ENCODE measurements at places on chromosomes 5 and 9.

GRCh38 chr5:115503420-115503819 is 41.2 kb downstream of the FEM1C start:
- DNase-seq = no peak

DNA sequence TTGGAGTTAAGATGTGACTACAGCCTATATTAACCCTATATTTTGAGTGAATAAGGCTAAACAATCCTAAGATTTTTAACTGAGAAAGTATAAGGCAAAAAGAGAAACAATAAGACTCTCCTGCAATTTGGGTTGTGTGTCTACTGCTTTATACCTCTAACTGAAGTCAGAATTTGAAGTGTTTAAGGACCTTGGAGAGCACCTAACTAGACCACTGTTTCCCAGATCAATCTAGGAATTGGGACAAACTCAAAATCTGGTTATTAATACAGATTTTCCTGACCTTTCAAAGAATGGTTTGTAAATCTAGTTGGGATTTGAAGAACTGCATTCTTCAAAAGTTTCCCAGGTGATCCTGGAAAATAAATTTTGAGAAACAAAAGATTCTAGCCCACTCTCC is 42.1 kb downstream of the GABRA1 start:
- DNase-seq = no peak

DNA sequence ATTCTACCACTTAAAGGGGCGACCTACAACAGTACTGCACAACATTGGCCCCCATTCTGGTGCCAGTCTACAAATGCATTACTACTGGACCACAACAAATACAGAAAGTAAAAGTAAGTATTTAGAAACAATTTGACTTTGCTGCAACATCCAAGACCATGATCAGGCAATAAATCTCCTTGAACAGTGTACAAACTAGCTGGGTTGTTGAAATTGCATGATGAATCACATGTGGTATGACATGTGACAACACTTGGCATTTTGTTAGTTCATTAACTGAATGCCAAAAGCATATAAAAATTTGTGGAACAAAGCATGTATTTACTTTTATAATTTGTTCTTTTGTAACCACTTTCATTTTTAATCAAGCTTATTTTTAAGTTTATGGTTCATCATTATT is 270.5 kb downstream of the NFIB start:
- DNase-seq = no peak

DNA sequence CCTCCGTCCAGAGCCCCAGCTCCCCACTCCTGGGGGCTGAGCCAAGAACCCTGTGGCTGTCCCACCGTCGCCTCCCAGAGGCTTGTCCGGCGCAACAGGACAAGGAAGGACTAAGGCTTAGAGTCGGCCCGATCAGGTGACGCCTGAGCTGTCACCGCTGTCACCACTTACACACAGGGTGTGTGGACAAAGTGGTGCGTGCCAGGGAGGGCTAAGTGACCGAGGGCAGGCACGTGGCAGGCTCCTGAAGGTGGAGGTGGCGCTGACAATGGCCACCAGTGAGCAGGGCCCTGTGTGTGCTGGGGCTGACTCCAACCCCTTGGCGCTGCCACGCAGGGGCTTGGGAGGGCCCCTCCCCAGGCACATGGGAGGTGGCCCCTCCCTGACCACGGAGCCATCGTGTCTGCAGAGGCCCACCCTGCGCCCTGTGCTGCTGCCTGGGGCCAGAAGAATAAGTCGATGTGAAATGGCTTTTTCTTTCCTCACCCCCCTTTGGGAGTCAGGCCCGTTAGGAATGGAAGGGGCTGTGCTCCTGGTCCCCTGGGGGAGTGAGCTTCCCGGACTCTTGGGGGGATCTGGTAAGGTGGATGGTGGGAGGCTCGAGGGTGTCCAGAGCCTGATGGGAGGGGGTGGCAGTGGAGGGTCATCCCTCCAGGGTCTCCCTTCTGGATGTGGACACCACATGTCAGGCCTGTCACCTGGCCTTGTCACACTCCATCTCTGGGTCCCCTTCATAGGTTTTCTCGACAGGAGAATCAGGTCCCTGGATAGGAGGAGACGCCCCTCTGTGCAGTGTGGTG is 2.6 kb upstream of the GPSM1 start:
- DNase-seq = no peak

GRCh38 chr9:106877345-106877744 is 14.4 kb downstream of the ZNF462 start:
- DNase-seq = no peak

DNA sequence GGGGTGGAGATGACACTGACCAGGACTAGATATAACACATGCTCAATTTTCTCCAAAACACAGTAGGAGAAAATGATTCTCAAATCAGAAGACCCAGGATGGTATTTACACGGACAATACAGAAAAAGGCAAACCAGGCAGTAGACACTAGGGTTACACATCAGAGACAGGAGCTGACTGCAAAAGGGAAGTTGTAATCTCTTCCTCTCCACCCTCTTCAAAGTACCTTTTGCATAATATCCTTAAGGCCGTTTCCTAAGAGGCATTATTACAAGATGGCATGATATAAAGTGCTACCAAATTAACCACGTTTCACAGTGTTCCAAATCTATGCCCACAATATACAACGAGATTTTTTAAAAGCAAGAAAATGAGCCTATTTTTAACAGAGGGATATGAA is 39.2 kb downstream of the YIPF5 start:
- no peak for DNase-seq

DNA sequence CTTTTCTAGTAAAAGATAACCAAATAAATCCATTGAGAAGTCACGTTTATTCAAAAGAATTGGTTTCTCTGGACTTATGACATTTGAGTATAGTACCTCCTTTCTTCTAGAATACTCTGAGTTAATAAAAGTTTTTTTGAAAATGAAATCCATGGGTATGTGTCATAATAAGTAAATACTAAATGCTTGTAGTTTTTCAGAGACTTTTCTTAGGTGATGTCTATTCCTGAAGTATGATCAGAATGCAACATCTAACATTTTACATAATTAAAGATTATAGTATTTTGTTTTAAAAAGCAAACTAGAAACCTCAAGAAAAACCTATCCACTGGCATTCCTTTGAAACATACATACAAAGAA is 63.2 kb downstream of the NFIB start:
- DNase-seq = peak; percentile 38

DNA sequence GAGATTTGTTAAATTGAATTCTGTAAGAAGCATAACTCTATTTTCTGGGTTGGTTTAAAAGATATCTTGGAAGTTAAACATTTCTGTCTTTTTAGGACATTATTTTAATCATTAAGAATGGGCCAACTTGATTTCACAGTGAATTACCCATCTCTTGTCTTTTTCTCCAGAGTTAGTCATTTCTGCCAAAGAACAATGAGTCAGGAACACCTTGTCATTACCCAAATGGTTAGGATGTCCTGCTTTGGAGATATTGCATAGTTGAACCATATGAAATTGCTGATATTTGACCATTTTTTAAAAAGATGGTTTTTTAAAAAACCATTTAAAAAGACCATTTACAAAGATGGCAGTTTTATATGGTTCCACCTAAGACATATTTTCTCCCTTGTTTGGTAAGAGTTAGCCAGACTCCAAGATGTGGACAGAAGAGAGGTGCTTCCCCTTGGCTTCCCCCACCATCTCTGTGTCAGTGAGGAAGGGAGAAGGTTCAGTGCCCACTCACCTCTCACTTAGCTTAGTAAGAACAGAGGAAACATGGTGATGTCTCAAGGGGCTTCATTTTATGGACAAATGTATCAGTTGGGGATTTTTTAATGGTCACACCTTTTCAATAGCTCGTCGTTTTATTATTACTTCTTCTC is 103.0 kb downstream of the PCSK1 start:
- DNase-seq = no peak

GRCh38 chr5:177154003-177154643 is 20.6 kb downstream of the NSD1 start:
- peak; percentile 30 for DNase-seq

- DNase-seq = no peak
These were observed 20.0 kb downstream of the IRF1 start for GRCh38 chr5:132470596-132470995.

DNA sequence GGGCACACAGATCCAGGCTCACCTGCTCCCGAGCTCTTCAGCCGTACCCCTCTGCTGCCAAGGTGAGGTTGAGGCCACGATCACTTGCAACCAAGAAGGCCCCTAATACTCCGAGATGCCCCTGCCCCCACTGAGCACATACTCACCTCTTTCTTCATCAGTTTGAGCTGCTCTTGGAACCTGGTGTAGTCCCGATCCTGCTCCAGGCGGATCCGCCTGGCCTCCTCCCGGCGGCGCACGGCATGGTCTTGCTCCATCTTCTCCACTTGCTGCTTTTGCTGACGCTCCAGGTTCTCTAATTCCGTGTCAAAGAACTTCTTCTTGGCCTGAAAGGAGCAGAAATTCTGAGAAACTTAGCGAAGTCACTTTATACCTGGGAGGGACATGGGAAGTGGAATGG is 75.7 kb upstream of the FBXW11 start:
- DNase-seq = no peak

GRCh38 chr9:69198521-69199220 is 24.6 kb downstream of the TJP2 start:
- no peak for DNase-seq

GRCh38 chr9:23552876-23553601 is 273.0 kb downstream of the ELAVL2 start:
- DNase-seq = no peak

DNA sequence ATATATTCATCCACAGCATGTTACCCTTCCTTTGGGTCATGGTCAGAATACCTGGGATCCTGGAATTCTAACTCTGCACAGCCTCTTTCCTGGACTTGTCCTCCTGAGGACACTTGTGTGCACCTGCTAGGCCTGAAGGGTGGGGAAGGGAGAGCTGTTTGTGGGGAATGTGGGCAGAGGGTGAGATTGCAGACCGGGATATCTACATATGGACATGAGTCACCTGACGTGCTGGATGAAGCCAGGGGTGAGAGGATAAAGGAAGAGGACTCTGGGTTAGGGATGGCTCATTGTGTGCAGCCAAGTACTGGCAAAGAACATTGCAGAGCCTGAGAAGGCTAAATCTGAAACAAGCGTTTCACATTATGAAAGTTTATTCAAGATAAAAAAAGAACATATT is 241.4 kb upstream of the RPS23 start:
- DNase-seq = no peak

DNA sequence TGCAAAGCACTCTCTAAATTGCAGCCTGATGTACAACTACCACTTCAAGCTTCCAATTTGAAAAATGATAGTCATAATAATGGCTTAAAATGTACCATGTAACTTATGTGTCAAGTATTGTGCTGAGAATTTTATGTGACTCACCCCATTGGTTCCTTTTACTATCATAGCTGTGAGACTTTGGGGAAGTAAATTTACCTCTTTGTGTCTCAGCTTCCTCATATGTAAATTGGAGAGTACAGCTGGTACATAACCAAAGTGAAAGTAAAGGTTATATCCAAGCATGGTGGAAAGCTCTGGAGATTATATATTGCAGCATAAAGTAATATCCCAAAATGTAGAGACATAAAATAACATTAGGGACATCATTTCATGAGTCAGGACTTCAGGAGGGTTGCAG is 2200.4 kb upstream of the C9orf72 start:
- DNase-seq = no peak

DNA sequence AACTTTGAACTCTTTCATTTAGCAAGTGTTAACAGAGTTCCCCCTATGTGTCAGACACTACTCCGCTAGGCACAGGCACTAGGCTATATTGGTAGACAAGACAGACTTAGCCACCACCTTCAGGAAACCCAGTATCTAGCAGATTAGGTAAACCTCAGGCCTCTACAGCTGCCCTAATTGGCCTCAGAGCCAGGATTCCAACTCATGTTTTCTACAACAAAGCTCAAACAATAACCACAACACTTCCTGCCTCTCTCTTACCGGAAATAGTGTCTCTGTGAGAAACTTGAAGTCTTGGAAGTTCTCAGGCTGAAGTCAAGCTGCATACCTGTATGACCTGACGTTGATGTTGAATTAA is 116.6 kb upstream of the SLC44A1 start:
- DNase-seq = no peak

- DNase-seq = no peak
These were observed 23.4 kb upstream of the LECT2 start for GRCh38 chr5:135978212-135978631.

GRCh38 chr5:180350711-180351465 is 2.2 kb downstream of the GFPT2 start:
- DNase-seq = no peak

GRCh38 chr5:89994266-89994665 is 415.3 kb downstream of the CETN3 start:
- DNase-seq = peak; percentile 73

GRCh38 chr5:125375143-125375542 is 628.7 kb upstream of the ZNF608 start:
- DNase-seq = no peak

- no peak for DNase-seq
These were observed 12.2 kb downstream of the RNF130 start for GRCh38 chr5:180059326-180059725.

GRCh38 chr9:136979769-136980587 is 2.7 kb downstream of the PTGDS start:
- no peak for DNase-seq

- DNase-seq = no peak
These were observed 257.8 kb downstream of the SAXO1 start for GRCh38 chr9:18775241-18775640.

DNA sequence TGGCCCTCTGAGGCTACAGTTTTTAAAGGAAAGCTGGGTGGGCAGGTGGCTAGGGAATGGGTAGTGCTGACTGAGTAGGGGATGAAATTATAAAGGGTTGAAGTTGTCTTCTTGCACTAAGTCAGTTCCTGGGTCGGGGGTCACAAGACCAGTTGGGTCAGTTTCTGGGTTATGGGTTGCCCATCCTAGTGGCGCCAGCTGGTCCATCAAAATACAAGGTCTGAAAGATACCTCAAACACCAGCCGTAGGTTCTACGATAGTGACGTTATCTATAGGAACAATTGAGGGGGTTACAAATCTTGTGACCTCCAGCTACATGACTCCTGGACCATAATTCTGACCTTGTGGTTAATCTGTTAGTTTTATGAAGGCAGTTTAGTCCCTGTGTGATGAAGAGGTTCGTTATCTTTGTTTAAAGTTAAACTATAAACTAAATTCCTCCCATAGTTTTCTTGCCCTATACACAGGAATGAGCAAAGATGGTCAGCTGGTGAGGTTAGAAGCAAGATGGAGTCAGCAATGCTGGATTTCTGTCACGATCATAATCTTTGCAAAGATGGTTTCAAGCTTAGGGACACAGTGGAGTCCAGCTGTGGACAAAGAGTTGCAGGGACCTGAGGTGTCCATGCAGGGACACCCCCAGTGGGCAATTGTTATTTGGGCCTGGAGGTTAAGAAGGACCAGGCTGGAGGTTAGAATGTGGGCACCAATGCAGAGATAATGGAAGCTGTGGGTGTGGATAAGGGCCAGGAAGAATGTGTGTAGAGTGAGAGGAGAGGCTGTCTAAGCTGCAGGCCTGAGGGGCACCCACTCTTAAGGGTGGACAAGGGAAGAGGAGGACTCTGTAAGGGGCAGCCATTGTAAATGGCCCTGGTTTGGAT is 14.0 kb upstream of the CREBRF start:
- DNase-seq = no peak

- DNase-seq = no peak
These were observed 220.1 kb downstream of the DAB2IP start for GRCh38 chr9:121871431-121872025.

- peak; percentile 14 for DNase-seq
These were observed at the start of gene SUSD3 for GRCh38 chr9:93058355-93059010. TSS of gene SUSD3 (plus strand) at chr9:93058701. CDS start at chr9:93058743, 42 bp downstream.

GRCh38 chr5:39461007-39461682 is 36.4 kb upstream of the DAB2 start:
- DNase-seq = no peak

Measured in fibroblast of skin of scalp (primary cell).